ENCODE measurements at places on chromosomes 7 and 10. TPM values are rescaled to one million over a fixed set of nuclear protein-coding genes. Genes with fewer than 3 reads are reported as not detected.

GRCh38 chr7:5230265-5231067, 40.4 kb downstream of the WIPI2 start:
- no peaks in the 10 kb centered on the region for H3K27me3 ChIP-seq
- no peak overlapping the region for H3K4me3 ChIP-seq
- H3K4me1 ChIP-seq = no peaks in the 10 kb centered on the region
- no peak overlapping the region for H3K27ac ChIP-seq
- peak; percentile 45 for DNase-seq
- no peaks in the 10 kb centered on the region for H3K36me3 ChIP-seq

DNA sequence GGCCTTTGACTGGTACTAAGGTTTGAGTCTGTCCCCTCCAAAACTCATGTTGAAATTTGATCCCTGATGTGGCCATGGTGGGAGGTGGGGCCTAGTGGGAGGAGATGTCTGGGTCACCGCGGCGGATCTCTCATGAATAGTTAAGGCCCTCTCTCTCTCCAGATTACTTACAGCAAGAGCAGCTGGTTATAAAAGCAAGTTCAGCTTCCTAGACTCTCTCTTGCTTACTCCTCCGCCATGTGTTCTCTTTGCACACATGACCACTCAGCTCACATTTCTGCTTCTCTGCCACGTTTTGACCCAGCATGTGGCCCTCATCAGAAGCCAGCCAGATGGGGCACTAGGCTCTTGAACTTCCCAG, 29.9 kb upstream of the ZMIZ1 start:
- H3K4me1 ChIP-seq = peaks cover 10% of the 10 kb centered on the region
- no peak overlapping the region for H3K4me3 ChIP-seq
- H3K27ac ChIP-seq = peak overlapping the region; percentile 43
- no peaks in the 10 kb centered on the region for H3K36me3 ChIP-seq
- no peaks in the 10 kb centered on the region for H3K27me3 ChIP-seq

Gene HERPUD2
- 14.4 TPM for total RNA-seq

DNA sequence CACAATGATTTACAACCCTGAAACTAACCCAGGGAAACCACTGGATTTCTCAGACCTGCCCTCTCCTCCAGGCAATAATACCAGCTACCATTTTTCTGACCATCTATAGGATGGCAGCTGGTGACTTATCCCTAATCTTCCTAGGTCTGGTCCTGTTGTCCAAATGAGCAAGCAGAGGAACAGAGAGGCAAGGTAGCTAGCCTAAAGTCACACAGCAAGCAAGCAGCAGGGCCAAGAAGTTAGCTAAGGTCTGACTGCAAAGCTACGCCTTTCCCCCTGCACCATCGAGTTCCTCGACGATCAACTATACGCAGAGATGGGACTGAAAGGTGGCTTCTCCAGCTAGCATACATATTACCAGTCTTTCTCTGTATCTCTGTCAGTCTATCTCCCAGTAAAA, 25.3 kb downstream of the ATXN7L1 start:
- no peak overlapping the region for H3K4me3 ChIP-seq
- H3K4me1 ChIP-seq = no peaks in the 10 kb centered on the region
- no peaks in the 10 kb centered on the region for H3K36me3 ChIP-seq
- no peak overlapping the region for H3K27ac ChIP-seq

Gene HYAL4
- total RNA-seq = 2.2 TPM

GRCh38 chr7:143973870-143974416, 19.3 kb downstream of the OR2F1 start:
- no peaks in the 10 kb centered on the region for H3K4me1 ChIP-seq
- no peaks in the 10 kb centered on the region for H3K27me3 ChIP-seq
- no peak overlapping the region for H3K27ac ChIP-seq
- DNase-seq = no peak
- H3K4me3 ChIP-seq = no peak overlapping the region
- no peaks in the 10 kb centered on the region for H3K36me3 ChIP-seq

Gene HOXA7
- total RNA-seq = 5.3 TPM

DNA sequence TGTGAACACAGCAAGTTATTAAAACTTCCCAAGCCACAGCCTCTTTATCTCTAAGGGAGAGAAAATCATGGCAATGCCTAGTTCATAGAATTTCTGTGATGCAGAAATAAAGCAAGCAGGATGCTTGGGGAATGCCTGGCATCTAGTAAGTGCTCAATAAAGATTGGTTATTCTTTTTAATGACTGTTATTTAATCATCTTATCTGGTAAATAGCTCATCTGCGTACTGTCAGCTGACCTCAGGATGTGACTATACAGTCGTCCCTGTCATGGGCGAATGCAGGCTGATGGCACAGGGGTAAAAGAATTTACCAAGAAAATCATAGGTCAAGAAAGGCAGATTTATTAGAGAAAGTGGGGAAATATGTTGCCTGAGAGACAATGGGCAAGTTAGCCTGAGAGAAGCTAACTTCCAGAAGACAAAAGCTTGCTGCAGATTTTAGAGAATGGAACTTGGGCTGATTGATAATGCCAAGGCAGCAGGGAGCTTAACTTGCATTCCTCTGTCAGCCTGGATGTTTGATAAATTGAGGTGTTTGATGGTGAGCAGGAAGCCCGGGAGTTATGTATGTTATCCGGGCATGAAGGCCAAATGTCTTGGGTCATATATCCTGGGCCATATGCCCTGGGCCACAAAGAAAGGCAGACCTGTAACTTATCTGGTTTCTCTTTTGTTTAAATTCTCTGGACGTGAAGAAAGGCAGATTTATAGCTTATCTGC, 126.0 kb downstream of the KCNMA1 start:
- H3K4me1 ChIP-seq = peaks cover 25% of the 10 kb centered on the region
- H3K4me3 ChIP-seq = no peak overlapping the region
- H3K27ac ChIP-seq = no peak overlapping the region
- no peak for DNase-seq
- no peaks in the 10 kb centered on the region for H3K36me3 ChIP-seq
- no peaks in the 10 kb centered on the region for H3K27me3 ChIP-seq

Gene CCDC172
- not detected for total RNA-seq

Gene SCART1
- total RNA-seq = 1.8 TPM

DNA sequence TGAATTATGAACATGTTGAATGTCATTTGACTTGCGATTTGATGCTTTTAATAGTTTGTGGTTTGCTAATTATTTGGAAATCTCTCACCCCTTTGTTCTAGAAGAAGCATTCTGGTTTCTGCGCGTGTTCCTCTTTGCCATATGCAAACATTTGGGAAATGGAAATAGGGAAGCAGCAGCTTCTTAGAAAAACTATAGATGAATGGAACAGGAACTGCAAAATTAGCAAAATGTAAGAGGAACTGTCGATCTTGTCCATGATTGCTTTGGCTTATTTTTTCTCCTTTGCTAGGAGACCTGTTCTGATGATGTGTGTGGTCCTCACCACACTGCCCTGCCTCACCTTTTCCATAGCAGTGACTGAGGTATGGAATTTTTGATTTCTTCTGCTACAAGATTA, 19.0 kb downstream of the TMEM236 start:
- no peaks in the 10 kb centered on the region for H3K4me1 ChIP-seq
- no peak for DNase-seq
- H3K4me3 ChIP-seq = no peak overlapping the region
- no peak overlapping the region for H3K27ac ChIP-seq
- H3K27me3 ChIP-seq = no peaks in the 10 kb centered on the region
- no peaks in the 10 kb centered on the region for H3K36me3 ChIP-seq

DNA sequence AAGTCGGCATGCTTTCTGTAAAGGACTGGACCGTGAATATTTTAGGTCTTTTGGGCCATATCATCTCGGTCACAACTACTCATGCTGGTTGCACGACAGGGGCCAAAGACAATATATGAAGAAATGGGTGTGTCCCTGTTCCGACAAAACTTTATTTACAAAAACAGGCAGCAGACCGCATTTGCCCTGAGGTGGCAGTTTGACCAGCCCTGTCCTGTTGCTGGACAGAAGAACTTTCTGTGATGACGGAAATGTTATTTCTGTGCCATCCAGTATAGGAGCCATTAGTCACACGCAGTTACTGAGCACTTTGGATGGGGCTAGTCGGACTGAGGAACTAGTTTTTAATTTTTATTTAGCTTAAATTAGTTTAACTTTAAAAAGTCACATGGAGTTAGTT, 112.8 kb upstream of the CARD11 start:
- no peaks in the 10 kb centered on the region for H3K36me3 ChIP-seq
- DNase-seq = no peak
- H3K27ac ChIP-seq = no peak overlapping the region
- H3K4me3 ChIP-seq = no peak overlapping the region
- no peaks in the 10 kb centered on the region for H3K27me3 ChIP-seq

GRCh38 chr7:150931199-150931869, 46.8 kb downstream of the KCNH2 start:
- no peaks in the 10 kb centered on the region for H3K4me1 ChIP-seq
- H3K36me3 ChIP-seq = no peaks in the 10 kb centered on the region
- no peak for DNase-seq

Gene TRUB1
- total RNA-seq = 8.7 TPM

All from psoas muscle (tissue), 8 donors.